ENCODE measurements at places on chromosomes 7 and 10. TPM values are rescaled to one million over a fixed set of nuclear protein-coding genes. Genes with fewer than 3 reads are reported as not detected.

GRCh38 chr7:11449316-11449715 lies 382.7 kb downstream of the THSD7A start:
- H3K4me3 ChIP-seq: no peak overlapping the region
- peaks cover 8% of the 10 kb centered on the region for H3K36me3 ChIP-seq
- no peaks in the 10 kb centered on the region for H3K27me3 ChIP-seq

Gene ZNF853
- 22.9 TPM for total RNA-seq

- H3K27me3 ChIP-seq: peaks cover 4% of the 10 kb centered on the region
- H3K36me3 ChIP-seq: peaks cover 2% of the 10 kb centered on the region
- H3K4me1 ChIP-seq: no peaks in the 10 kb centered on the region
- no peak overlapping the region for H3K27ac ChIP-seq
These were observed 309.5 kb downstream of the ATRNL1 start for GRCh38 chr10:115402699-115403098.

GRCh38 chr10:36358736-36359135 lies 716.6 kb upstream of the FZD8 start:
- H3K27me3 ChIP-seq: no peaks in the 10 kb centered on the region
- no peak overlapping the region for H3K4me3 ChIP-seq
- H3K36me3 ChIP-seq: no peaks in the 10 kb centered on the region
- H3K27ac ChIP-seq: no peak overlapping the region

DNA sequence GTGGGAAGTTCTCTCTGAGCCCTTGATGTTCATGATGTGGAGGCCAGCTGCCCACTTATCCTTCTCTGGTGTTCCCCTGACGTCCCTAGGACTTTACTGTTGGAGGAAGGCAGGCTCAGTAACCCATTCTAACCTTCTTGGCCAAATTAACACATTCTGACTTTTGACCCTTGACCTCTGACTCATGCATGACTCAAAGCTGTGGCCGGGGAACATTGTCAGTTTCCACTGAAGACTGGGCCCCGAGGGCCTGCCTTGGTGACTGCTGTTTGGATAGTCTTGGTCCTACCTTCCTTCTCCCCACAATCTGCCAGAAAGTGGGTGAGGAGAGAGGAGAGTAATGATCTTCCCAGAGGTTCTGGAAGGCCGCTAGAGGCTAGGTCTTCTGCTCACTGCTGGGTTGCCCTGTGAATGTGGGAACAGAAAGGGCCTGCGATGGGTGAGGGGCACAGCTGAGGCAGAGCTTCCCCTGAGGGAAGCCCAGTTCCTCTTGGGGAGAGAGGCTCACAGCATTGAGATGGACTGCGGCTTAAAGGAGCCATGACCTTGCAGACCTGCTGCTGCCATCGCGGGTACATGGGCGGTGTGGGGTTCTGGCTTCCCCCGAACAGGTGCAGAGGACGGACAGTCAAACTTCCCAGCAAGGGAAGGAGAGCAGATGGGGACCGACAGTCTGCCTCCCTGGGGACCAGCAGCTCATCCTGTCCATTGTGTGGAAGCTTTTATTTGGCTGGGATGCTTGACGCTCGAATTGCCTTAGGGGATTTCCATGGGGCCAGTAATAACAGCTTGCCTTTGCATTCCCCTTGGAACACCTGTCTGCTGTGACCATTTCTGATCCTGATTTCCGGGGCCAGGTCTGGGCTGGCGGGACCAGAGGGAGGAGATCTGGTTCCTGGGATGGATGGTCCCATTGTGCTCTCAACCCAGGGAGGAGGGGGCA lies 43.8 kb downstream of the ADAMTS14 start:
- no peaks in the 10 kb centered on the region for H3K4me1 ChIP-seq
- H3K27ac ChIP-seq: no peak overlapping the region
- H3K4me3 ChIP-seq: no peak overlapping the region

GRCh38 chr7:18126281-18126680 lies 98.6 kb upstream of the PRPS1L1 start:
- peaks cover 1% of the 10 kb centered on the region for H3K27me3 ChIP-seq
- H3K27ac ChIP-seq: peak overlapping the region; percentile 82
- no peaks in the 10 kb centered on the region for H3K36me3 ChIP-seq
- DNase-seq: no peak

DNA sequence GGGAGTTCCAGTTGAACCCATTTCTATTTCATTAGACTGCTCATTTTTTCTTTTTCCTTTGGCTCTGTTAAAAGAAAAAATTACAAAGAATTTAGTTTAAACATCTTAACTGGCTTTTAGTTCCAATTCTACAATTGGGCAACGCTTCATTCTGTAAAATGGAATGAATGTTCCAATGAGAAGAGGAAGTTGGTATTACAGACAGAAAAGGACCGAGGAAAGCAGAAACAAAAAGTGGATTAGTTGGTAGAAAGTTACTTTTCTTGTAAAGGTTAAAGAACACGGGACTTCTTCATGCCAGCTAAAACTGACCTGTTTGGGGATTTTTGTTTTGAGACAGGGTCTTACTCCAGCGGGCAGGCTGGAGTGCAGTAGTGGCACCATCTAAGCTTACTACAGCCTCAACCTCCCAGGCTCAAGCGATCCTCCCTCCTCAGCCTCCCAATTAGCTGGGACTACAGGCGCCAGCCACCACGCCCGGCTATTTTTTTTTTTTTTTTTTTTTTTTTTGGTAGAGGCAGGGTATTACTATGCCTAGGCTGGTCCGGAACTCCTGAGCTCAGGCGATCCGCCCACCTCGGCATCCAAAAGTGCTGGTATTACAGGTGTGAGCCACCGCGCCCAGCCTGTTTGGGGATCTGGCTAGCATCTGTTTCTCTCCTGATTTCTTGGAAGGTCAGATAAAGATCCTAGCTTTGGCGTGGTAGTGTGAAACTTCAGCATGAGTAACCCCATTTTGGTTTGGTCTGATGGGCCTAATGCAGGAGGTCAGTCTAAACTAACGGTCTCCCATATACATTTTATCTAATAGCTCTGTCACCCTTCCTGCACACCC lies 1.3 kb upstream of the VDAC2 start:
- peak overlapping the region; percentile 90 for H3K4me3 ChIP-seq
- no peaks in the 10 kb centered on the region for H3K27me3 ChIP-seq
- peaks cover 34% of the 10 kb centered on the region for H3K4me1 ChIP-seq
- peaks cover 12% of the 10 kb centered on the region for H3K36me3 ChIP-seq
- H3K27ac ChIP-seq: peak overlapping the region; percentile 99
- no peak for DNase-seq

DNA sequence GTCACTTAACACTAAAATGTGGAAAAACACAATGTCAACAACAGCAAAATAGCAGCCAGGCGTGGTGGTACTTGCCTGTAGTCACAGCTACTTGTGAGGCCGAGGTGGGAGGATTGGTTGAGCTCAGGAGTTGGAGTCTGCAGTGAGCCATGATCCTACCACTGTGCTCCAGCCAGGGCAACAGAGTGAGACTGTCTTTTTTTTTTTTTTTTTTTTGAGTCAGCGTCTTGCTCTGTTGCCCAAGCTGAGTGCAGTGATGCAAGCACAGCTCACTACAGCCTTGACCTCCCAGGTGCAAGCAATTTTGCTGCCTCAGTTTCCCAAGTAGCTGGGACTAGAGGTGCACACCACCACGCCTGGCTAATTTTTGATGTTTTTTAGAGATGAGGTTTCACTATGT lies 6.1 kb downstream of the KCTD7 start:
- peaks cover 12% of the 10 kb centered on the region for H3K36me3 ChIP-seq
- no peak overlapping the region for H3K4me3 ChIP-seq
- peaks cover 2% of the 10 kb centered on the region for H3K4me1 ChIP-seq
- DNase-seq: no peak

Gene RARRES2
- 24.9 TPM for total RNA-seq

Gene ZNF425
- 7.3 TPM for total RNA-seq

- no peak overlapping the region for H3K4me3 ChIP-seq
- no peaks in the 10 kb centered on the region for H3K4me1 ChIP-seq
- no peak for DNase-seq
- peaks cover 28% of the 10 kb centered on the region for H3K36me3 ChIP-seq
- no peaks in the 10 kb centered on the region for H3K27me3 ChIP-seq
These were observed 27.2 kb downstream of the CCM2 start for GRCh38 chr7:45026984-45027773.

GRCh38 chr10:73406846-73407245 lies 7.0 kb downstream of the ANXA7 start:
- no peak overlapping the region for H3K4me3 ChIP-seq
- H3K27me3 ChIP-seq: no peaks in the 10 kb centered on the region
- DNase-seq: no peak
- peaks cover 3% of the 10 kb centered on the region for H3K36me3 ChIP-seq
- peaks cover 2% of the 10 kb centered on the region for H3K4me1 ChIP-seq
- no peak overlapping the region for H3K27ac ChIP-seq

DNA sequence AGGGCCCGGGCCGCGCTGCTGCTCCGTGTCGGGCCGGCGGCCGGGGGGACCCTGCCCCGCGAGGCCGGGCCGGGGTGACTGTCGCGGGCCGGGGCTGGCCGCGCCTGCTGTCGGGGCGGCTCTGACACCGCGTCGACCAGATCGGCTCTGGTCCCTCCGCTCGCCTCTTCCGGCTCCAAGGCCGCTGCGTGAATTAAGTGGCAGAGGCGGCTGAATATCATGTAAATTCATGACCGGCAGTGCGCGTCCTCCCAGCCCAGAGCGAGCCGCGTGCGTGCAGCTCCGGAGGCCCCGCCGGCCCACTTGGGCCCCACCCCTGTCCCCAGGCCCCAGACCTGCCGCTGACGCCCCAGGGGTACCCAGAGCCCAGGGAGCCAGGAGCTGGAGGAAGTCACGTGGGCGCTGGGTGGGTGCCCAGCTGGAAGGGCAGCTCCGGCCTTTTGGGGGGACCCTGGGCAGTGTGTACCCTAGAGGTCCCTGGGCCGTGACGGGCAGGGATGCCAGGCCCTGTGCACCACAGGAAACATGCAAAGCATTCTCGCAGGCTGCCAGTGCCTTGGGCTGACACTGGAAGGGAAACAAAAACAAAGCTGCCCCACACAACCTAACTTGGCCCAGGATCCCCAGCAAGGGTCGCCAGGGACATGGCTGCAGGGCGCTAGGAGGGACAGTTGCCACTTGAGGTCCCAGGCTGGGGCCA lies 584.0 kb upstream of the MKI67 start:
- H3K4me1 ChIP-seq: peaks cover 4% of the 10 kb centered on the region
- no peak overlapping the region for H3K4me3 ChIP-seq
- H3K27me3 ChIP-seq: no peaks in the 10 kb centered on the region
- H3K27ac ChIP-seq: no peak overlapping the region

Gene SLIT1
- 0.40 TPM for total RNA-seq

DNA sequence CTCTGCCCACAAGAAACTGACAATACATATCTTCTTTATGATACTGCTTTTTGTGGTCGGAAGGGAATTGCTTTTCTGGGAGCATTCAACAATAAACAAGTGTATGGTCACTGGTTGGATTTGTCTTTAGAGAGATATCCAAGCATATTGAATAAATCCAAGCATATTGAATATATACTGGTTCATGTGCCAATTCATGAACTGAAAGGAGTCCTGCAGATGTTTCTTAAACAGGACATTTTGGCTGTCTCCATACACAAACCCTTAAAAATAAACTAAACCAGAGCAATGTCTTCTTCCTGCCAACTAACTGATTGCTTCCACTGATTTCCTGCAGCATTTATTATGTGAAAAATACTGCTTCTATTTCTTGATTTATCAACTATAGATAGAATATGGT lies 173.9 kb downstream of the FOXP2 start:
- no peaks in the 10 kb centered on the region for H3K36me3 ChIP-seq
- H3K4me1 ChIP-seq: peaks cover 22% of the 10 kb centered on the region
- H3K27ac ChIP-seq: no peak overlapping the region
- no peak overlapping the region for H3K4me3 ChIP-seq

Gene ODAD2
- total RNA-seq: 0.25 TPM

Gene ARL4A
- total RNA-seq: 62.5 TPM

- no peaks in the 10 kb centered on the region for H3K36me3 ChIP-seq
- H3K27me3 ChIP-seq: peaks cover 4% of the 10 kb centered on the region
- H3K4me1 ChIP-seq: peaks cover 7% of the 10 kb centered on the region
- no peak for DNase-seq
- H3K4me3 ChIP-seq: no peak overlapping the region
These were observed 1152.3 kb upstream of the C7orf33 start for GRCh38 chr7:147438216-147438615.

Gene RNF32
- 1.5 TPM for total RNA-seq

Gene RHEB
- total RNA-seq: 89.4 TPM

Gene GNAT3
- total RNA-seq: not detected

DNA sequence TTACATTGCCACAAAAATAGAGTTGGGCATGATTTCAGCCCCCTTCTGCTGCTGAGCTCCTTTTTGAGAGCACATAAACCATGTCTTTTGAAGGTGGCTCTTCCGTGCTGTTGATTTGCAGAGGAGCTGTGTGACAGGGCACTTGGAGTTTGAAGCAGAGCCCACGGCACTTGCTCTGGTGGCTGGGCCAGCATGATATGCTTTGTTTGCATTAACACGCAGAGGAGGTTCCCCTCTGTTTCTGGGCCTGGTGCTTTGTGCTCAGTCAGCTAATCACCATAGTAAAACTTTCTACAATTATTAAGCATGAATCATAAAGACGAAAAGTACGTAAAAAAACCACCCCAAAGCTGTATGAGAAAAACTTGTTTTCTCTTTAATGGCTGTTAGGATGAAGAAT lies 40.1 kb downstream of the RBM33 start:
- DNase-seq: no peak
- H3K4me3 ChIP-seq: no peak overlapping the region
- peaks cover 58% of the 10 kb centered on the region for H3K36me3 ChIP-seq
- no peaks in the 10 kb centered on the region for H3K4me1 ChIP-seq

Gene JAKMIP3
- 1.3 TPM for total RNA-seq

Gene ZNF365
- not detected for total RNA-seq

Gene DDX21
- total RNA-seq: 42.6 TPM

Gene EN2
- total RNA-seq: not detected

Gene NT5C3A
- total RNA-seq: 29.8 TPM

DNA sequence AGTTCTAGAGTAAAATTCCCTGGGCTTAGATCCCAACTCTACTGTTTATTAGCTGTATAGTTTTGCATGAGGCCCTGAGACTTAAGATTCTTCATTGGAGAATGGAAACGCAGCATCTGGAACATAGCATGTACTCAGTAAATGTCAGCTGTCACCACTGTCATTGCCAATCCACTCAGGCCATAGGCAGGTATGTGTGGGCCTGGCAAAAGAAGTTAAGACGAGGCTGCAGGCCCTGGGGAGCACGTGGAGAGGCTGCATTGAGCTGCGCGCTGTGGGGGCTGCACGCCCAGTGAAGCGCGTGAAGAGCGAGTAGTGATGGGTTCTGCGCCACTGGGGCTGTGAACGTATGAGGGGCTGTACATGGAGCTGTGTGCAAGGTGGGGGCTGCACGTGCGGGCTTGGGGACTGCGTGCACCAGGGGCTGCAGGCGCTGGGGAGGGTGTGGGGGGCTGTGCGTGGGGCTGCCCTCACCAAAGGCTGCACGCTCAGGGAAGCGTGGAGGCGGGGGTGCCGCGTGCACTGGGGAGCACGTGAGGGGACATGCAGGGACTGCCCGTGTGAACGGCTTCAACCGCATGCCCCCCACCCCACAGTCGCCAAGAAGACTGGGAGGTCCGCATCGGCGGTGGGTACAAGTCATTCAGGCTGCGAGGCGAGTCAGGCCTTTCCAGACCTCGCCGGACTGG lies 85.5 kb downstream of the PRR15 start:
- H3K4me1 ChIP-seq: peaks cover 19% of the 10 kb centered on the region
- no peaks in the 10 kb centered on the region for H3K27me3 ChIP-seq
- H3K4me3 ChIP-seq: no peak overlapping the region
- H3K27ac ChIP-seq: no peak overlapping the region
- no peak for DNase-seq

- H3K27ac ChIP-seq: peak overlapping the region; percentile 67
- peaks cover 1% of the 10 kb centered on the region for H3K36me3 ChIP-seq
- peak overlapping the region; percentile 68 for H3K4me3 ChIP-seq
These were observed 942 bp downstream of the TRAPPC14 start for GRCh38 chr7:100157334-100158228.

GRCh38 chr7:136717910-136718557 lies 150.4 kb upstream of the CHRM2 start:
- no peak for DNase-seq
- H3K4me3 ChIP-seq: no peak overlapping the region

Gene RGR
- total RNA-seq: not detected

- DNase-seq: no peak
- peaks cover 27% of the 10 kb centered on the region for H3K36me3 ChIP-seq
- H3K27ac ChIP-seq: peak overlapping the region; percentile 62
These were observed 44.3 kb upstream of the PRKAR1B start for GRCh38 chr7:771234-772004.
